Activated T-helper 2 cell treated with anti-CD3 and anti-CD28 coated beads, Interferon-gamma antibody, Interleukin-2, Interleukin-4, amounts not matched to agents 10 μg/mL and 5 μg/mL and 100 μg/mL, durations not matched to agents 14 hours and 24 hours and 36 hours (primary cell): ENCODE measurements at places on chromosomes 6 and 20. TPM values are rescaled to one million over a fixed set of nuclear protein-coding genes. Genes with fewer than 3 reads are reported as not detected.

TSPO2 gene
- not detected in 2 replicates for total RNA-seq

DNA sequence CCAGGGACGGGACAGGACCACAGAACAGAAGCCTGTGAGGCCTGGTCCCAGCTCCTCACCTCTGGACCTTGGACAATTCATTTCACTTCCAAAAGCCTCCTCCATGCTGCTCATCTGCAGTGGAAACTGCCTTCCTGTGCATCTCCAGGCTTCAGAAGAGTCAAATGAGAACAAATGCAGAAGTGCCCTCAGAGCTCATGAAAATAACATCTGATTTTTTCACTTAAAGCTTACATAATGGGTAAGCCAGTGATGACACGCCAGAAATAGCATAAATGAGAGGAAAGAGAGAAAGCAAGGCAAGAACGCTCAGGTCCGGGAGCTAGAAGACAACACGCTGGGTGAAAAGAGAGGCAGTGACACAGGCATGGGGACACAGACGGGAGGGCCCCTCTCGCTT, 7.9 kb downstream of the CNKSR3 start:
- no peak for DNase-seq
- H3K27me3 ChIP-seq, result peaks cover 28% of the 10 kb centered on the region
- peaks cover 6% of the 10 kb centered on the region for H3K4me1 ChIP-seq
- H3K27ac ChIP-seq, result no peak overlapping the region

DNA sequence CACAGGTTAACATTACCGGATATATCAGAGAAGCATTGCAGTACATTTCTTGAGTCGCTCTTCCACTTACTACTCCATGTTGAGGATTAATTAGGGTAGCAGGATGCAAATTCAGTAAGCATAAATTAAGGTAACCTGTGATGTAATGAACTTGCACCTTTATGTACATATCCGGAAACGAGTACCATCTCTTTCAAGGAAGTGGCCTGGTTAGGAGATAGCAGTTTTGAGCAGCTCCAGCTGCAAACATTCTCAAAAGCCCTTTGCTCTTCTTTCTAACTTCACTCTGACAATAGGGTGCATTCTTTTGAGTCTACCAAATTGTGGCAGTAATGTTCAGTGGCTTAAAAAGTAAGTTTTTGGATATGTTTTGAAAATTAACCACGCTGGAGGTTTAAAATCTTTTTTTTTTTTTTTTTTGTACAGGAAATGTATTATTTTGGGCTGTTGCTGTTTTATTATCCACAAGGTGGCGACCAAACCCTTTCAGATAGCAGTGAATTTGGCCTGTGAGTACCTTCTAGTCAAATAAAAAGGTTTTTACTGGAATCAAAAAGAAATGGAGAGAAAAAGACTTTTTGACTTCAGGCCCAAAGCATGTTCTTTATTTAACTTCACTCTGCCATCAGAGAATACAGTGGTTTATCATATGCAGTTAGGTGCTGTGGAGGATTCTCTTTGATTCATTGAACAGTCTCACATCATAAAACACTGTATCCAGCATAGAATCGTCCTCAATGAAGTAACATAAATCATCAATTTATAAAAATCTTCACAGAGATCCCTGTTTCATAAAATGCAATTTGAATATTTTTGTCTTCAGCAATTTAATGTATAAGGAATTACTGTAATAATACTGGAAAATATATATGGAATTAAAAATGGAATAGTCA, 8.9 kb downstream of the FAM217B start:
- peaks cover 14% of the 10 kb centered on the region for H3K4me1 ChIP-seq

GRCh38 chr20:21518292-21518991, 4.6 kb upstream of the NKX2-2 start:
- no peak overlapping the region for H3K27ac ChIP-seq
- peaks cover 3% of the 10 kb centered on the region for H3K36me3 ChIP-seq
- no peak for DNase-seq
- peaks cover 5% of the 10 kb centered on the region for H3K4me1 ChIP-seq
- H3K4me3 ChIP-seq, result no peak overlapping the region

DNA sequence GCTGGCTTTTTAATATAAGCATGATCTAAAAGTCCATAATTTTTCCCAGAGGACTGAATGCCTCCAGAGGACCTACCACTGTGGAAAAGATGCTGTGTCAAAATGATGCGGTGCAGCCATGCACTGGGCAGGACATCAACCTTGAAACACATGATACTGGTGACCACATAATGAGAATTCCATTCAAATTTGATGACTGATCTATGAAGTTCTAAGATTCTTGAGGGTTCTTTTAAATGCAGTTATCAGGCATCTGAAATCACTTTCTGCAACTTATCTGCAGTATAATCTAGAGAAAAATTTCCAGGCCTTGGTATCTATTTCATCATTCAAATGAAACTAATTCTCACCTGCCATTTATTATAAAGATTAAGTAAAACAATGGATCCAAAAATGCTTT, 15.0 kb upstream of the MARCKS start:
- no peaks in the 10 kb centered on the region for H3K36me3 ChIP-seq
- H3K4me3 ChIP-seq, result no peak overlapping the region
- peaks cover 12% of the 10 kb centered on the region for H3K27me3 ChIP-seq
- H3K4me1 ChIP-seq, result no peaks in the 10 kb centered on the region
- no peak overlapping the region for H3K27ac ChIP-seq

DNA sequence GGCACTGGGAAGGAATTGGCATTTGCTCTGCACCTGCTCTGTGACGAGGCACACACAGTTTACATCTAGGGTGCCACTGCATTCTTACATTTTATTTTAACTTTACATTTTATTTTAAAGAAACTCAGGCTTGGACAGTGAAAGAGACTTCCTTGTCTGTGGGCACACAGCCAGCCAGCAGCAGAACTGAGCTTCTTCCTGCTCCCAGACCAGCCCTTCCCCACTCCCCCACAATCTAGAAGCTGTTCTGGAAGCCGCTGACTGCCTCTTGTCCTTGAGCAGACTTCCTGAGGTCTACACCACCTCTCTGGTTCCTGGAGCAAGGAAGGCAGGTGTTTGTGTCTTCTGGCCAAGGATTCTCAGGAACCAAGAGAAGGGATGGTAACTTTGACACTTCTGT, 27.9 kb upstream of the CD93 start:
- no peak overlapping the region for H3K4me3 ChIP-seq
- no peaks in the 10 kb centered on the region for H3K36me3 ChIP-seq
- peaks cover 2% of the 10 kb centered on the region for H3K27me3 ChIP-seq
- H3K27ac ChIP-seq, result no peak overlapping the region
- H3K4me1 ChIP-seq, result no peaks in the 10 kb centered on the region
- no peak for DNase-seq

- no peak for DNase-seq
- no peak overlapping the region for H3K27ac ChIP-seq
- no peaks in the 10 kb centered on the region for H3K4me1 ChIP-seq
Measured at GRCh38 chr6:139982652-139983295, 608.3 kb upstream of the CITED2 start.
